Stimulated activated CD4-positive, alpha-beta T cell treated with anti-CD3 and anti-CD28 coated beads, Interleukin-4, amount 100 ng/mL, for 4 hours (primary cell): ENCODE measurements at places on chromosomes 13 and 19.

DNA sequence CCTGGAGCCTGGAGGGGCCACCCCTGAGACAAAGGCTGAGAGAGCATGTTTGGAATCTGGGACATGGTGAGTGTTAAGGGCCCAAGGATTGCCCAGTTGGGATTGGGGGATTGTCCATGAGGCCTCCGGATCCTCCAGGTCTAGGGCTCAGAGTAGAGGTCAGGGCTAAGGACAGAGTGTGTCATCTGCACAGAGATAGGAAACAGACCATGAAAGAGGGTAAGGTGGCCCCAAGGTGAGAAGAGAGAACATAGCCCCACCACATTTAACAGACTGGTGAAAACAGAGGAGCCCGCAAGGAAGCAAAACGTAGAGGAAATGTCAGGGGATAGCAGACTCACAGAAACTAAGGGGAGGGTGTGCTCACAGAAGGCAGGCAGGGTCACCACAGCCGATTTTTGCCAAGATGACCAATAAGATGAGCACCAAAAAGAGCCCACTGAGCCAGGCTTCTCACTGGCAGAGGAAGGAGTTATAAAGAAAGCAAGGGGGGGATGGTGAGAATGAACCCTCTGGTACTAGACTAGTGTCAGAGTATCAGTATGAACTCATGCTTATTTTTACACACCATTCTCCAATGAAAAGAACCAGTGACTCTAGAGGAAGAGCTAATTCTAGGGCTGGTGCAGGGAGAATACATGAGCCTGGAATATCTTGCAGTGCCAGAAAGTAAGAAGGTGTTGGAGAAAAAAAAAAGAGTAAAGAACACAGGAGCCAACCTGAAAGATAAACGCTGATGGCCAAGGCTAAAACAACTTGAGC lies 17.5 kb downstream of the DYRK1B start:
- DNase-seq, result no peak

GRCh38 chr13:25042151-25042865 lies 53.6 kb upstream of the PABPC3 start:
- no peak for DNase-seq

DNA sequence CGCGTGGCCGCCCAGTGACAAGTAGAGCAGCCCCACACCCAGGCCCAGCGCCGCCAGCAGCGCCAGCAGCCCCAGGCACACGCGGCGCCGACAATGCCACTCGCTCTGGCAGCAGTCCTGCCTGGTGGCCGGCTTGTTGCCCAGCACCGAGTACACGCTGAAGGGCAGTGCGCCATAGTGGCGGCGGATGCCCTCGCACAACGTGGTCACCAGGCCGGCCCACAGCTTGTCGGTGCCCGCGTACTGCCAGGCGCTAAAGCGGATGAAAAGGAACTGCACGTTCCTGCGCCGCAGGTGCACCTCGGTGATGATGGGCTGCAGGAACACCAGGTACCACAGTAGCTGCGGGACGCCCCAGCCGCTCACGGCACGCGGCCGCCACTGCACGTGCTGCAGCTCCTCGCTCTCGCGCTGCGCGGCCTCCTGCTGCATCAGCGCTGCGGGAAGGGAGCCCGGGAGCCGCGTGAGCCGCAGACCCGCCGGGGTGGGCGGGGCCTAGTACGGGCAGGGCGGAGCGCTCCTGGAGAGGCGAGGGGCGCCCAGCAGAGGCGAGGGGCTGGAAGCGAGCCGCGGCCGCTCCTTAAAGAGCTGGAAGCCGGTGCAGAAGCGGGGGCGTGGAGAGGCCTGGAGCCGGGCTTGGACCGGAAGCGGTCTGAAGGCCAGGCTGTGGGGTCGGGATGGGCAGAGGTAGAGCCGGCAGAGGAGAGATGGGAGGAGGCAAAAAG lies 7.3 kb downstream of the NKPD1 start:
- peak; percentile 34 for DNase-seq

DNA sequence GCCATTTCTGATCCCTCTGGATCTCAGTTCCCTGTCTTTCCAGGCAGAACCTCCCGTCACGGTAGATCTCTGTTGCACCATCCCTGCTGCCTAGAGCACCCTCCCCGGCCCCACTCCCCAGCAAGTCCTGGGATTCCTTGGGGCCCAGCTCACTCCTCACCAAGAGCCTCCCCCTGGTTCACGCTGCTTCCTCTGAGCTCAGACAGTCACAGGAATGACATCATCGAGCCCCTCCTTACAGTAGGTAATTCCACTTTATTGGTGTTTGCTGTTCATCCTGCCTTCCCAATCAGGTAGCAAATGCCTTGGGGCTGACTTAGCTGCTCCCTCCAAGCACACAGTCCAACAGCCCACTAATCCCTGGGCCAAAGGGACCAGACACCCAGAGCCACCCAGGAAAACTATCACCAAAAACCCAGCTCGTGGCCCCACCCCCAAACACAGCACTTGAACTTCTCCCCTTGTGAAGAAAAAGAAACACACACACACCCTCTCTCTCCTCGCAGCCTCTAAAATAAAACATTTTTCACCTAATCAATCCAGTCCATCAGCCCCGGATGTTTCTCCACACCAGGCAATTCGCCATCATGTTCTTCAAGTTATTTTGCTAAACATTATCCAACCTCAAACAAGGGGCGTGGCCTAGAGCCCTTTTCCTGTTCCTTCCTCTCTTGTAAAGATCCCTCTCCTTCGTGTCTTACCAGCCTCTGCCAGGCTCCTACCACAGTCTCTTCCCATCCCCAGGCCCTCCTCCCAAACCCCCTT lies 2.5 kb downstream of the NAPA start:
- no peak for DNase-seq

GRCh38 chr13:36918246-36919131 lies 1.5 kb downstream of the SMAD9 start:
- no peak for DNase-seq

DNA sequence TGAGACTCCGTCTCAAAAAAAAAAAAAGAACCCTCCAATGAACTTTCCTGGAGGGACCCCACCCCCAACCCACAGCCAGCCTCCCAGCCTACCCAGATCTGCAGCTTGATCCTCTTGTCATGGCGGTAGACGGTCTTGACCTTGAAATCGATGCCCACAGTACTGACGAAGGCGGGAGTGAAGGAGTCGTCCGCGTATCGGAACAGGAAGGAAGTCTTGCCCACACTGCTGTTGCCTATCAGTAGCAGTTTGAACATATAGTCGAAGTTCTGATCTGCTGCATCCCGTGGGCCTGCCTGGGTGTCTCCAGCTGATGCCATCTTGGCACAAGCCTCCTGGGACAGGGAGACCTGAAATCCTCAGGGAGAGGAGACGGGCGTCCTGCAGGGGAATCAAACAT lies 2.4 kb downstream of the RAB3D start:
- DNase-seq, result no peak

GRCh38 chr19:40396886-40397567 lies 7.0 kb upstream of the HIPK4 start:
- no peak for DNase-seq

- no peak for DNase-seq
Observed at GRCh38 chr19:44698492-44699201, at the start of gene CEACAM16. CEACAM16 (plus strand) TSS chr19:44699151; CDS start chr19:44701457, 2,306 bp downstream.

DNA sequence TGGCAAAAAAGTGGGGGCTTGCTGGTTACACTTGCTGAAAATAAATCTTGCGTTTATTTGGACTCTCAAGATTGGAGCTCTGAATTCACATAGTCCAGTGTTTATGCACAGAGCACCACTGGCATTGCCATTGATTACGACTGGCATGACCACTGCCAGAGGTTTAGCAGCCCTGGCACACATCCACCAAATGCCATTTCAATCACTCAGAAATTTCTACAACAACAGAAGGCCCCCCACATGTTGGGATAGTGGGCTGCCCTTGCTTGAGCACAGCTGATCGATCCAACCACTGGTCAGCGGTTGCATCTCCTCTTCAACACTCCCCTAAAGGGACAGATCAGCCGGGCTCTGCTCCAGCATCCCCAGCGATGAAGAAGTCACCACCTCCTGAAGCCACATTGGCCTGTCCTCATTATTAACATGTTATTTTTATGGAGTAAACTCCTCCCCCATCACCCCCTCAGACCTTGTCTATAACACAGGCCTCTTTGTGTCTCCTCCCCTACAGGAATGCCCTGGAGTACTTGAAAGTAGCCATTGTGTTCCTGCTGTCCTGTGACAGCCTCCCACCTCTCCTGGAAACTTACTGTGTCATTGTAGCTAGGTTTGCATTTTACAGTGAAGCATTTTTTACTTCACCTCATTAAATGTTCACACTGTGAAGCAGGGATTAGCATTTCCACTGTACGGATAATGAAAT lies 51.3 kb downstream of the CDADC1 start:
- DNase-seq, result no peak

GRCh38 chr13:35838356-35838755 lies 292.8 kb downstream of the DCLK1 start:
- DNase-seq, result no peak

DNA sequence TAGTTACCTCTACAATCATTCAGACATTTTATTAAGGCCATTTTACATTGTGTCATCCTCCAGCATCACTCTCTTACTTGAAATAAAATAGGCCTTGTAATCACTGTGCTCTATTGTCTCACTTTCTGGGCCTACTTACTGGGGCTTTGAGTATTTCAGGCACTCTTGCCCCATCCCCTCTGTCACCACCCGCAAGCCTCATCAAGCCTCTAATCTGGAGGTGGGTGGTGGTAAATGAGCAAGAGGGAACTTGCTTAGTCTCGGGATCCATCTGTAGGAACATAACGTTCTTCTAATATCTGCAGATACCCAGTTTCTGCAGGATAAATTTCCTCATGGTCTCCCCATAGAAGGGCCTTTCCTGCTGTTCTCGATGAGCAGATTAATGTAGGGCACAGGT lies 19.4 kb upstream of the GPR18 start:
- no peak for DNase-seq

DNA sequence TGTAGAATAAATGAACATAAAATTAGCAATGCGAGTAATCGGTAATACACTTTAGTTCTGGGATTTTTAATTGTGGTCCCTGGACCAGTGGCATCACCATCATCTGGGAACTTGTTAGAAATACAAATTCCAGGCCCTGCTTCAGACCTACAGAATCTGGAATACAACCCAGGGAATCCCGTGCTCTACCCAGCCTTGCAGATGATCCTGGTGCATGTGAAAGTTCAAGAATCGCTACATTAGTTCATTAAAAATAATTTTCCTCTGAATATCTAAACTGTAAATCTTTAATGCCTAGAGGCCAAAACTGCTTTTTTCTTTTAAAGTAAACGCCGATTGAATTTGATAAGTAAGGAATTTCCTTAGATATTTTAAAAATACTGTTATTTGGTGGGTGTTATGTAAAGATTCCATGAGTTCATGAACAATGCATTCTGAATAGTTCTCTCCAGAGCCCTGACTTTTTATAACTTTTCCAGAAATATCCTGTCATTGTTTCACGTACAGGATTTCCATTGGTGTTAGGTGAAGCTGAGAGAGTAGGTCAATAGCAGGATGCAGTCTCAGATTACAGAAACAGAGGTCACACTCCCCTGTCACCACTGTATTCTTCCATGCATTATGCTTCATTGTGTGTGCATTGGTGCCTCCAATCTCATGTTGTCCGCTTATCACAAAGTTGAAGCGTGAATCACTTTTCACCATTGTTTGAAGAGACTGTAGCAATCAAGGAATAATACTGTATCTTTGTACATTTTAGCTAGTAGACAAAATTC lies 596.5 kb upstream of the KLF12 start:
- no peak for DNase-seq

DNA sequence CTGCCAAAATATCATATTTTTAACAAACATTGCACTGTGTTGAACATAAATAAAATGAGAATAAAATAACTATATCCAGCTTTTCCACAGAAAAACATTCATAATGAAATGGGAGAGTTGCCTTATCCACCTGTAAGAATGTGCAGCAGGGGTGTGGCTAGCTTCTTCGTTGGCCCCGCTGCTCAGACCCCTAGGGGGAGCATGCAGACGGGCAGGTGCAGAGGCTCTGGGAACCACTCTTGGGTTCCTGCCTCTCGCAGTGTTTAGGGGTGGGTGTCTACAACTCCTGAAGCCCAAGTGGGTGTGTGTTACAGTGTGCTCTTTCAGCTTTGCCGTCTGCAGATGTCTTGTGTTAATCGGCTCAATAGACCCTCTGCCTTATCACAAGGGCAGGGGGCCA lies 121.7 kb downstream of the SLITRK5 start:
- no peak for DNase-seq

DNA sequence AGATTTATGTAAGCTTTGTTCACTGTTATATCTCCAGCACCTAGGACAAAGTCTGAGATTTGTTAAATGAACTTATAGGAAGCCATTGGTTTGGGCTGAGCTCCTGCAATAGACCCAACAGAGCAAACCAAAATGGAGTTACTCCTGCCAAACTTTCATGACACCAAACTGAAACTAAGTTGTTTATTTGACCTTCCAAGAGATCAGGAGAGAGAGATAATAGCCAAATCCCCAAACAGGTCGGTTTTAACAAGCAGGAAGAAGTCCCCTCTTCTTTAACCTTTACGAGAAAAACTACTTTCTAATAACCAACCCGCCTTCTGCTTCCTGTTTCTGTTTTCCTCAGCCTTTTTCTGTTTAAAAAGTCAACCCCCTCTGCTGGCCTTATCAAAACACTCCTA lies 54.9 kb upstream of the ATP12A start:
- no peak for DNase-seq
